ENCODE measurements at places on chromosomes 7 and 10.

- DNase-seq, result no peak
Observed at GRCh38 chr7:26378016-26378415, 86.4 kb downstream of the SNX10 start.

DNA sequence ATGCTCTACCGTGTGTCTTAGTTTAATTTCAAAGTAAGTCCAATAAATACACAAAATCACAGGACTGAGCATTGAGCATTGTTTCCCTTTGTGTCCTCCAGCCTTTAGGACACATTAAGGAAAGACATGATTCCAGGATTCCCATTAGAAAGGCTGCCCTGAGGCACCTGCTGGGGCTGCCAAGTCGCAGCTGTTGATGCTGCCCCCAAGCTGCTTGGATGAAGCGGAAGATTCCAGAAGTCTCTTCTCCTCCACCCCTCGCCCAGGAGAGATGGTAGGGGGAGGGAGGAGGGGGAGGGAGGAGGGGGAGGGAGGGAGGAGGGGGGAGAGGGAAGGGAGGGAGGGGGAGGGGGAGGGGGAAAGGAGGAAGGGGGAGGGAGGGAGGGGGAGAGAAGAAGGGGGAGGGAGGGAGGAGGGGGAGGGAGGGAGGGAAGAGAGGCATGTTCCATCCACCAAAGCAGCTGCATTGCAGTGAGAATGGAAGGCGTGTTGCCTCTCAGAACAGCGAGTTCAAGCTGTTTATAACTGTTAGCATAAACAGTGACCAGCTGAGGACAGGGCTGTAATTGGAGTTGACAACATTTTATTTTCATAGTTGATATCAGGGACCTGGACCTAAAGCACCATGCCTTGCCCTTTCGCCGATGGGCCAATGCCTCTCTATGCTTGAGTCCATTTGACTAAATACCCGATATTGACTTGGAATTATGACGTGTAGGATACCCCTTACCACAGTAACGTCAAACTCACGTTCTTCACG lies 67.3 kb downstream of the DIP2C start:
- DNase-seq, result no peak

DNA sequence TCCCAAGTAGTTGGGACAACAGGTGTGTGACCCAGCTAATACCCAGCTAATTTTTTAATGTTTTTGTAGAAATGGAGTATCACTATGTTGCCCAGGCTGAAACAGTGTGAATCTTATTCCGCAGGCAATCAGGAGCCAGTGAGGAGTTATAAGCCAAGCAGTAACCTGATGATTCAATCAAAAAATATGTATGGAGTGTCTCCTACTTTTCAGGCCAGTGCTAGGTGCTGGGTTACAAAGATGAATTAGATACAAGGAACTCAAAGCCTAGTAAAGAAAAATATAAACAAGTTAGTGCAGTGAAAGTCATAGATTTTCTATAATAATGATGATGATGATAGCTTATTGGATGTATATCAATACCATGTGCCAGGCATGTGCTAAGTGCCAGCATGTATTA lies 13.2 kb upstream of the IFRD1 start:
- DNase-seq, result no peak

DNA sequence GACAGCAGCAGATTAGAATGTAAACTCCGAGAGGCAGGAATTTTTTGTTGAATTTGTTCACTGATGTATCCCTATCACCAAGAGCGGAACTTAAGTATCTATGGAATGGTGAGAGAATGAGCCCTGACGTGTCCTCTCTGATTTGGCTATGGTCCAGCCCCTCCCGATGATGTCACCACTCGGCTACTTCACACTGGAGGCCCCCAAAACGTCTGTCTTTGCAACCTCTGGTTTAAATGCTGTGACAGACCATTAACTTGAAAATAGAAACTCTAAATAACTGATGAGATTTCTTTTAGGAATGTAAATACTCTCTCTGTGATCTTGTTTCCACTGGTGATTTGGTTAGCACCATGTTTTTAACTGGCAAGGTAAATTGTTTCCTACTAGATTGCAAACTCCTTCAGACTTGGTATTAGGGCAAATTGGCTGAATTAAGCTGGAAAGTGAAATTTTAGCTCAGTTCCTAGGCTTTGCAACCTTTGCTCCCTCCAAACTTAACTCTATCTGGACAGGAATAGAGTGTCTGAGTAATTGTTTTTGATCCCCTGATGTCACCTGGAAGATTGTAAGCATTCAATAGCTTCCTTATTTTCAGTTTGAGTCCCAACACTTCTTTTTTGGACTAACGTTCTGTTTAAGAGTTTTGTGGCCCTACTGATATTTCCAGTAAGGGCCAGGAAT lies 19.1 kb downstream of the SLC16A12 start:
- no peak for DNase-seq

GRCh38 chr10:12665501-12665900 lies 316.2 kb downstream of the CAMK1D start:
- no peak for DNase-seq

GRCh38 chr7:121486590-121486989 lies 90.5 kb upstream of the FAM3C start:
- DNase-seq, result no peak

GRCh38 chr7:16295558-16295957 lies 125.8 kb downstream of the CRPPA start:
- DNase-seq, result no peak

GRCh38 chr10:15209827-15210509 lies 41.5 kb upstream of the NMT2 start:
- peak; percentile 61 for DNase-seq

GRCh38 chr10:80320377-80320776 lies 30.9 kb upstream of the MAT1A start:
- no peak for DNase-seq

DNA sequence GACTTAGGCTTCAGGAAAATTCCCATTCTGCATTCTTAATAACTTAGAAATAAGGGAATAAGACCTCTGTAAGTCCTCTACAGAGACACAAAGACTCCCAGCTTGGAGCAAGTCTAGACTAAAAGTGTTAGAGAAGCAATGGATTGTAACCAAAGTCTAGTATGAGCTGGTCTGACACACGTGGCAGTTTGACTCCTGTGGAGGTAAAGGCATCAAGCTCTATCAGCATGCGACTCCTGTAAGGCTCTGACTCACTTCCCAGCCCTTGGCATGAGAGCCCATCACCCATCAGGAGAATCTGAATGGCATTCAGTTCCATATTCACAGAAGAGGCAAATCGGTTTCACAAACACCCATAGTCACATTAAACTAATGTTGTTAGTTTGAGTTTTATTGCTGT lies 4.4 kb upstream of the VSTM4 start:
- DNase-seq, result no peak

GRCh38 chr10:133465950-133466474 lies 12.3 kb downstream of the SCART1 start:
- DNase-seq, result no peak

DNA sequence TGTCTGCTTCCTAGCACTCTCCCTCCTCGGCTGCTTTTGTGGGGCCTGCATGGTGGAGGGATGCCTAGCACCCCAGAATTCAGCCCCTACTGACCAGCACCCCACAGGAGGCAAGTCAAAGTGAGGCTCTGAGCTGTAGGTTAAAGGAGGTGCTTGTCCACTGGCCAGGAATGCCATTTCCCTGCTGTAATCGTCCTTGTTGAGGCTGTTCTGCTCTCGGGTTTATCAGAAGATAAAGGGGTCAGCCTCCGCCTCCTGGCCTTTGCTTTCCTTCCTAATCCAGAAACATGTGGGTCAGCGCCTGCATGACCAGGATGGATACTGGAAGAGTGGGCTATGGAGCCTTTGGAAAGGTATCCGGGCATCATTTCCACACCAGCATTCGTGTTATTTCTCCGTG lies 98.9 kb downstream of the MKI67 start:
- DNase-seq, result no peak

DNA sequence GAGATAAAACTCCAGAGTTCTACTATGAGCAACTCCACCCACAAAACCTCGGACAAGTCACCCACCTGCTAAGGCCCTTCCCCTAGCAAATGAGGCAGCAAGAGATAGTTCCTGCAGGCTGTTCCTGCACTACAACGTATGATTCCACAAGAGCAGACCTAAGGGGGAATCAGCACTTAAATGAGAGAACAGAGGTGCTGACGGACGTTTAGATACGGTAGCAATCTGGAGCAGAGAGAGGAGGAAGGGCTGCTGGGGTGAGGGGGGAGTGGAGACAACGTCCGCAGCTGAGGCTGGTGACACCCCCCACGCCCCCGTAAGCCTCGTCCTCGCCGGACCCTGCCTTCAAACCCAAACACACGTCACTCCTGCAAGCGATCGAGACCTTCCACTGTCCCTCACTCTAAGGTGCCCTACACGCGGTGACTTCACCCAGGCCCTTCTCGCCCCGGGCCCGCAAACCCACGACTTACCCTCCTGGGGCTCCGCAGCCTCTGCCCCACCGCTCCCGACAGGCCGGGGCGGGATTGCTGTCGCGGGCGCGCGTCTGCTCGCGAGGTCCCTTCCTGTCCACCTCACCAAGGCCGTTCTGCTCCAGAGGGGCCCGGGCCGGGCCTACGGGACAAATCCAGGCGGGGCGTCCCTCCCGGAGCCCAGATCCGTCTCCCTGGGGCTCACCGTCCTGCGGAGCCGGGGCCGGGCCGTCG lies 635 bp downstream of the ZNF12 start:
- DNase-seq, result peak; percentile 5

GRCh38 chr7:28411876-28412662 lies at the start of gene CREB5:
Gene CREB5, plus strand, starts transcription at chr7:28412518. Its CDS starts 397 bp downstream, at chr7:28412915.
- no peak for DNase-seq

GRCh38 chr7:116986611-116987565 lies 33.6 kb downstream of the ST7 start:
- no peak for DNase-seq

DNA sequence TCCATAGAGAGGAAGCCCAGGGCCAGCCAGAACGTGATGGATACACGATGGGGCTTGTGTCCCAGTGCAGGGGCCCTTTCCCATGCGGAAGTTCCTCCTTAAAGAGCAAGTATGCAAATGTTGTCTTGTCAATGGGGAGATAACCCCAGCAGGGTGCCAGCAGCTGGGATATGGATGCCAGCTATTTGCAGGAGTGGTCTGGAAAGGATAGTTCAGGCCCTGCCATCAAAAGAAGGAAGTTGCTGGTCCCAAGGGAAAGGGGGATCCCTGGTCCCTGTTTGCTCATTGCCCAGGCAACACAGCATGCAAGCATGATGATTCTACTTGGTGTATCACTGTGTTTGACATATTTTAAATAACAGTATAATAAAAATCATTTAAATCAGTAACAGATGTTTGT lies 73.1 kb upstream of the HECW1 start:
- DNase-seq, result no peak

- DNase-seq, result no peak
Observed at GRCh38 chr7:50220273-50220672, 84.2 kb upstream of the IKZF1 start.

DNA sequence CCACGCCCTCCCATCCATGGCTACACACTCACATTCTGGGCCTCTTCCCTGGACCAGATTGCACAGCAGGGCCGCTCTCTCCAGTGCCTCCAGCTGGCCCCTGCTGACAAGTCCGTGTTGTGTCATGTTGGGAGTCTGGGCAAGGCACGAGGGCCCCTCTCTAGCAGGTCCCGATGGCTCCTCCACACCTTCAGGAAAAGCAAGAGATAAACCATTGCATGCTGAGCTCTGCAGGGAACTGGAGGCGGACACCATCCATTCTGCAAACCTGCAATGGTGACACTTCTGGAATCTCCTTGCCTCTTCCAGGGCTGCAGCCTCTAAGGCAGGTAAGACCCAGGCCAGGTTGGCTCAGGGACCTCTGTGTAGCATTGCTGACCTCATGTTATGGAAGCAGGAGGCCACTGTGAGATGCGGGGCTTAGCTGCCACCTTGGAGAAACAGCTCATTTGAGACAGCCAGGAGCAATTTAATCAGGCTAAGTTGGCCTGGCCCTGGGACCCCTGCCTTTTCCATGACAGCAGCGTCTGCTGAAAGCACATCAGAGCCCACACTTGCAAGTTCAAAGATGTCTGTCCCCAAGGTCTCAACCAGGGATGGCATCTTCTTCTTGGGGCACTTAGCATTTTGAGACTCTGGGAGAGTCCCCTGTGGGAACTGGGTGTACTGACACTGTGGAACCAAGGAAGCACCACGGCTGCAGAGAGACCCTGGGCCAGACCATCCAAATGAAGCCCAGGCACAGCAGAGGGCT lies 34.2 kb upstream of the LEP start:
- no peak for DNase-seq

DNA sequence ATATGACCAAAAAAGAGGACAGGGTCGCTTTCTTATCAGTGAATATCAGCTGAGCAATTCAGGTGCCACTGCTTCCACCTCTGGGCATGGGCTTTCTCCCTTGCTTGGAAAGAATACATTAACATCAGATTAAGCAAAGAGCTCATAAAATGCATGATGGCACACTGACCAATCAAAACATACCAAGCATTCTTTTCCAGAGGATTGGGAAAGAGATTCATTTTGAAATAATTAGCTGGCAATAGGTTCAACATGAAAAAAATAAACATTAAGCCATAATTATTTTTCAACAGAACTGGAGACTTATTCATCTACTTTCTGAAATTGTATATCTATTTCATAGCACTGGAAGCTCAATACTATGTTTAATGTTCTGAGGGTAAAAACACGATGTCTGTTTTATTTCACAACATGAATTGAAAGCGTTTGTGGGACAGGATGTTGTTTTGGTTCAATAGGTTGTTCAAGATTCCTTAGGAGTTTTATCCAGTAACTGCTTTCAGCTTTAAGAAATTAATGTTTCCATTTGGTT lies 53.2 kb downstream of the TFAM start:
- no peak for DNase-seq

DNA sequence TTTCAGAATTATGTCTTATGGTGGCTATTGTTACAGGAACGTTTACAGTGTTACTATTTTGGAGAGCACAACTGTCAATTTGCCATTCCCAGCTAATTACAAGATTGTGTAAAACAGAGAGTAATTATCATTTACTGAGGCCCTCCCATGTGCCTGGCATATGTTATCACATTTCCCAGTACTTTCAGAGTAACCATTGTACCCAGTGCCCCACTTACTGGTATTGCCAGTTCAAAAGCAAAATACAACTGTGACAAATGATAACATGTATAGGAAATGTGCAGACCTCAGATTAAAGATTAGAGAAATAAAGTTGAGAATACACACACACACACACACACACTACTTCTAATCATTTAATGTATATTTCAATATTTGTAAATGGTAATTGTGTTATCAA lies 572.5 kb downstream of the POM121L12 start:
- no peak for DNase-seq

DNA sequence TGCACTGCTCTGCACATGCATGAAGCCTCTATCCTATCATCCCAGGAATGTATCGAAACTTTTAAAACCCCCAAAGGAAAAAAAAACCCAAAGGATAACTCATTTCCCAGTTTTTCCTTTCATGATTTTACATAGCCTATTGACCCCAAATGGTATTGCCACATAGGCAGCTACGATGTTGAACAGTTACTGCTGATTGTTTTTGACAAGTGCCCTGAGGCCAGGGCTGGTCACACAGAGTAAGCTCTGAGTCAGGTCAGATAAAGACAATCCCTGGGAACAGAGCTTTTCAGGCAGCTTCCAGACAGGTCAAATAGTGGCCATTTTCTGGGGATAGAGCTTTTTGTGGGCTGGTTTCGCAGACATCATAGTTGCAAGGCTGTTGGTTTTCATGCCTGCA lies 52.1 kb downstream of the MYL10 start:
- DNase-seq, result no peak
